ENCODE measurements at places on chromosomes 4 and X.

DNA sequence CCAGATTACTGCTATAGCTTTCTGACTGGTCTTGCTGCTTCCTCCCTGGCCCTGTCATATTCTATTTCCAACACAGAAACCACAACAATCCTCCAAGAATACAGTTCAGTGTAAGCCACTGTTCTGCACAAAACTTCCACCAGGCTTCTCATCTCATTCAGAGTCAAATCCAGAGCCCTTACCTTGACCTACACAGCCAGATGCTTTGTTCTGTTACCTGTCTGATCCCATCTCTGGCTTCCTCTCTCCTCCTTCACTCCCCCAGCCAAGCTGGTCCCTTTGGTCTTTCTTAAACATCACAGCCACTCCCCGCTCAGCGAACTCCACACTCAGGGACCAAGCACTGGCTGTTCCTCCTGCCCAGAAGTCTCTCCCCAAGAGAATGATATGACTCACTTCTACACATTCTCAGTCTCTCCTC is 84.8 kb upstream of the BMP2K start:
- DNase-seq = no peak

- no peak for DNase-seq
Measured at GRCh38 chr4:81429031-81429430, 42.7 kb downstream of the RASGEF1B start.

- DNase-seq = no peak
Measured at GRCh38 chr4:10030972-10031667, 9.8 kb upstream of the SLC2A9 start.

DNA sequence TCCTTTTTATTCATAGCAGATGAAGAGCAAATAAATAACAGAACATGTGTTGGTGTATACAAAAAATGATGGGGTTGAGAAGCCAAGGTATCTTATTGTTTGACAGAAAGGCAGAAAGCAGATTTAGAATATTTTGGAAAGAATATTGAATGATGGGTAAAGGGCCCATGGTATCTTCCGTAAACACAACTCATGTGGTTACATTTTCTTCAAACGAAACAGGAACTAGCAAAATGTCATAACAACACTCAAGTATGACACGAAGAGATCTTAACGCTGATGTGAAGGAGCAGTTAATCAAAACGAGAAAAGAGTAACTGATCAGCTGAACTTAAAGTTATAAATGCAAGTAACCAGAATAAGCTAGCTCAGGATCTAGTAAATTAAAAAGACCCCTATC is 195.7 kb upstream of the GK2 start:
- DNase-seq = no peak

DNA sequence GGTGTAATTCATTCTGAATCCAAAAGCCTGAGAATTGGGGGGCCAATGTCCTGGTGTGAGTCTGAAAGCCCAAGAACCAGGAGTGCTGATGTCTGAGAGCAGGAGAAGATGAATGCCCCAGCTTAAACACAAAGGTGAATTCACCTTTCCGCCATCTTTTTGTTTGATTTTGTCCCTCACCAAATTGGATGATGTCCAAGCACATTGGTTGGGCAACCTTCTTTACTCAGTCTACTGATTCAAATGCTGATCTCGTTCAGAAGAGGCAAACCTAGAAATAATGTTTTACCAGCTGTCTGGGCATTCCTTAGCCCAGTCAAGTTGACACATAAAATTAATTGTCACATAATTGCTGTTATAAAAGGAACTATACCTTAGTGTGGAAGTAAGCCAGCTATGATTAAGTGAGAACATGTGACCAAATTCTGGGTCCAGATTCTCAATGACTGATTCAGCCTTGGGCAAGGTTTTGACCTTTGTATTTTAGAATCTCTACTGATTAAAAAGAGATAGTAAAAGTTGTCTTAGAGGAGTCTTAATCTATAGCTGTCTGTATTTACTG is 34.5 kb upstream of the SLC4A4 start:
- no peak for DNase-seq

DNA sequence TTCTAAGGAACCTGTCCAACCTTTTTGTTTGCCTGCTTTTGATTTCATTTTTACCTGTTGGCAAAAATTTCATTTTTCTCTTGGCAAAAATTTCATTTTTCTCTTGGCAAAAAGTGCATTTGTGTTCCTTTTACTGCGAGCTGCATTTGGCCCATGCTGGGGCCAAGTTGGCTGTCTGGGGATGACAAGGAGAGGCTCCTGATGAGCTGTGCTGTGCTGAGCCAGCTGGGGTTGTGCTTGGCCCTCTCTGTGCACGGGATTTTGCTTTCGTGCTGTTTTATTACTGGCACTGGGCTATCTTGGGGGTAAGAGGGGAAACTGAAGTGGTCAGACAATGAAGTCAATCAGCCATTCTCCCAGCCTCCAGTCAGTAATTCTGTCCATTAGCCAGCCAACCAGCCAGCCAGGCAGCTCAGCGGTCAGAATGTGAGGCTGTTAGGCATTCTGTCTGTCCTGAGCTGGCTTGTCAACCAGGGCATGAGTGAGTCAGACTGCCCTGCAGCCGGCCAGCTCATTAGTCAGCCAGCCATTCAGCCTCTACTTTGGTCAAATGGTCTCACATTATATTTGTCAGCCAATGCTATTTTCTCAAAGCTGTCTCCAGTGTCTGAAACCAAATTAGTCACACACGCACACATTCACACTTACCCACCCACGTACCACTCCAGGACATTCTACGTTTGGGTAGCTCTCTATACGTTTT is 56.9 kb upstream of the PRPS1 start:
- DNase-seq = no peak

DNA sequence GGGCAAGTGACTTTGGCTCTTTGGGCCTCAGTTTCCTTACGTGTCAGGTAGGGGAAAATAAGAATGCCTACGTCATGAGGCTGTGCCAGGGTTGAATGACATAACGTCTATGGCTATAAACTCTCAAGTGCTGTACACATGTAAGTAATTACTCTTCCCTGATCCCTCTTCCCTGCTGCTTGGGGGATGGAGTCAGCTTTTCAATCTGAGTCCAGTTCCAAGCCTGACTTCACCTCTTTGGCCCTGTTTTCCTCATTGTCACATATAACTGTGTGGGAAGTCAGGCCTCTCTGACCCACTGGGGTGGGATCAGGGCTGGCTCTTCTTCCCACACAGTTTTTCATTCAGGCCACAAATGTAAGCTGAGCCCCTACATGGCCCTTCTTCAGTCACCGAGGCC is 11.4 kb upstream of the CITED1 start:
- no peak for DNase-seq

GRCh38 chrX:108833993-108834392 is 97.6 kb upstream of the IRS4 start:
- DNase-seq = no peak

DNA sequence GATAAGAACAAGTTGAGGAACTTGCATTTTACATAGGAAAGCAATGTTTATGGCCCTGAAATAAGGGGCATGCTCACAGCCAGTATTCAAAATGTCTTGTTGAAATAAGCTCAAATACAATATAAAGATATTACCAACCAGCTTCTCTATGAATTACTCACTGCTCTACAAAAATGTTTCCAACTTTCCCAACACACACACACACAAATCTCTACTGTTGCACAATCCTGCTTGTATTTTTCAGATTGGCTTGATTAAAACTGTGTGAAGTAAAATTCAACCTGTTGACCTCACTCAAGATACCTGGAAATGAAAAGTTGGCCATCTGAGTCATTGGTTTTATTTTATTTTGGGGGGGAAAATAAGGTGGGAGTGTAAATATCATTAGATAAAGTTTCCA is 128.6 kb downstream of the CHIC2 start:
- DNase-seq = no peak

DNA sequence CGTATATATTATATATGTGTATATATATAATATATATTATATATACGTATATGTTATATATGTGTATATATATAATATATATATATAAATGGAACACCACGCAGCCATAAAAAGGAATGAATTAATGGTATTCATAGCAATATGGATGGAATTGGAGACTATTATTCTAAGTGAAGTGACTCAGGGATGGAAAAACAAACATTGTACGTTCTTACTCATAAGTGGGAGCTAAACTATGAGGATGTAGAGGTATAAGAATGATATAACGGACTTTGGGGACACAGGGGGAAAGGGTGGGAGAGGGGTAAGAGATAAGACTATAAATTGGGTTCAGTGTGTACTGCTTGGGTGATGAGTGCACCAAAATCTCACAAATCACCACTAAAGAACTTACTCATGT is 1388.9 kb downstream of the C4orf33 start:
- DNase-seq = no peak

DNA sequence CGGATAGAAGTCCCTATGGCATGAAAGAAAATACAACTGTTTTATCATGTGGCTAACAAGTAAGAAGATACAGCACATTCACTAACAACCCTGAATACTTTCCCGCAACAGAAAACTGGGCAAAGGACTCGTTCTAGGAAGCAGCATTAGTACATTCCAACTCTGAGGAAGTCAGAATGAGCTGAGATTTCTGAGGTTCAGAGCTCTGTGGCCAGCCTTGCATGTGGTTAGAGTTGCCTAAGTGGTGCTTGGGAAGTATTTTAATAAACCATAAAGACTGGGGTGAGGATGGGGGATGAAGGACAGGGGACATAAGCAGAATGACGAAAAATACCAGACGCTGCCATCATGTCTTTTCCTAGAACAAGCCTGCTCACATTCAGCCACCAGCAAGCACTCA is 82.2 kb downstream of the EFHC2 start:
- no peak for DNase-seq

DNA sequence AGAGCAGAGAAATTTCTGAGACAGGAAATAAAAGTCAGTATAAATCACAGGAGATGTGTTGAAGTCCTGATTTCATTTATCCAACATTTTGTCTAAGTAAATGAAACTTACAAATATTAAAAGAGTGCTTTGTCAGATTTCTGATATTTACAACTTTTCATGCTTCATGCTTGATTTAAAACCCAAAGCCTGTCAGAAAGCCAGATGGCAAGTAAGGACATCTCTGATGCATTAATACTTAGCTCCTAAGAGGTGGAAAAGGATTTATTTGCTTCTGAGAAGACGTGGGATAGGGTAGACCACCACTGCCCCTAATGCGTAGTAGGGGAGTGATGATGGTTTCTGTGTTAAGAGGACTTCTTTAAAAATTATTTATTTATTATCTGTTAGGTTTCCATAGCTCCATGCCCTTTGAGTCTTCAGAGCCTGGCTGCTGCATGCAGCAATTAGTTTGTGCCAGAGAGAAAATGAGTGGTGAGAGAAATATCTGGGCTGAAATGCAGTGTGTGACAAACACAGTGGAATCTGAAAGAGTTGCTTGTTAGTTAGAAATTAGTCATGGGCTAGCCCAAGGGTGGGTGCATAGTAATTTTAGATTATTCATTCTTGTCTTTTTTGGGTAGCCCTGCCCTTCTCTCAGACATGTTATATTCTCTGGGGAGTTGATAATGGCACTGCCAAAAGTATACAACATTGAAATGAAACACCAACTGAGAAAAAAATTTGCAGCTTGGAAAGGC is 333.8 kb downstream of the C4orf33 start:
- DNase-seq = no peak

DNA sequence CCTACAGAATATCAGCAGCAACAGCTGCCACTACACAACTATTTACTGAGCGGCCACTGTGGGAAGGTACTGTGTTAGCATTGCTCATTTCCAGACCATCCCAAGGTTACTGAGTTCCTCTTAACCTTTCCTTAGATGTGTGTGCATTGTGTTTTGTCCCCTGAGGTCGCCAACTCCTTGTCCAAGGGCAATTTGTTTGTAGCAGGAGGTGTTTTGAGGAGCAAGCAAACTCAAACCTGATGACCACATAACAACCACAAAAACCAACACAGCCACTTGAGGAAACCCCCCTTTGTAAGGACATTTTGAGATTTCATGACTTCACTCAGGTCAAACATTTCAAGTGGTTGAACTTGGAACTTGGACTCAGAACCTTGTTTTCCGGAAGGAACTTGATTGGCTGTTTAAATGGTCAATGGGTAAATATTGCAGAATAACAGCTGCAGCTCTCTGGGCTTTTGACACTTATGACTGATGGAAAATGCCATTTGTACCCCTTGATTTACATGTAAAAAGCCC is 122.3 kb downstream of the MID1IP1 start:
- DNase-seq = no peak

GRCh38 chrX:135384161-135384836 is 37.4 kb upstream of the SMIM10L2A start:
- DNase-seq = no peak

DNA sequence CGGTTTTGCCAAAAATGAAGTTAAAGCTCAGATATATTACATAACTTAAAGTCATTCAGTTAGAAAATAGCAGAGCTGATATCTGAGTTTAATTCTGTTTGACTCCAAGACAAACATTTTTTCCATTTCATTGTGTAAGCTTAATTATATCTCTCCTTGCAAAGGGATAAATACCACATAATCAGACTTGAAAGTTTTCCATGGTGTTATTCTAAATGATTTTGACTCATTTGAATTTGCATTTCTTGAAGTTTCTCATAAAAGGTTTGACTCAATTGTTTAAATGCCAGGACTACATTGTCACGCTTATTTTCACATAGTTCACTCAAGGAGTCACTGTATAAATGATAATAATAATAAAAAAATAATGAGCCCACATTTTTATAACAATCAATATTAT is 39.4 kb upstream of the DDX60 start:
- DNase-seq = no peak

DNA sequence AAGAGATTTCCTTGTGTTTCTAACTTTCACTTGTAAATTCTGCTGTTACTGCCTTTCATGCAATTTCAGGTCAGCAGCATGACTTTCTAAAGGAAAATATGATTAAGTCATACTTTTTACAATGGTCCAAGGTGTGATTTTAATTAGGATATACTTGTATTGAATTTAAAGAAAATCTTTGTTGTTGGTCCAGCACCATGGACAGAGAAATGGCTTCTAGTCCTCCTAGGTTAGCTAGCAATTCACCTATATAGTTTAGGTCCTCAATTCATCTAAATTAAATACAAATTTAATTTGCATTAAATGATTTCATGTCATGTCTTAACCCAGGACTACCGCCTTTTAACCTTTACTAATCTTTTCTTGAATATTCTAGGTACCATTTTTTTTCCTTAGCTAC is 304.9 kb upstream of the RPS6KA3 start:
- DNase-seq = no peak

GRCh38 chrX:8841911-8842310 is 40.7 kb upstream of the FAM9A start:
- DNase-seq = no peak

DNA sequence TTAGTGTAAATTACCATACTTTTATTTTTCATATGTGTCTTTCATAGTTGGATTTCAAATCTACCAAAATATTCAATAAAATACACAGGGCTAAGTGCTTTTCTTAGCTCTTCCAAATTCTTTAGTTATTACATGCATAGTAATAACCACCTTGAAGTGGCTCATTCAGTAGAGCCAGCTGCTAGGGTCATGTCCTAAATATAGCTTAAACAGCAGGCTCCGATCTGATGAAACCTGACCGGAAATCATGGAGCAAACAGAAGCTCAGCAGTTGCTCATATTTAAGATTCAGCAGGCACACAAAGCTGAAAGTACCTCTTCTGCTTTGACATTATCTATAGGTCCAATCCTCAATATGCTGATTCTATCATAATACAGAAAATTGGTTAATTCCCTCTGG is 1470.4 kb downstream of the ADGRL3 start:
- DNase-seq = no peak
